Lower leg skin (tissue), 4 donors: ENCODE measurements at places on chromosomes 2 and 18. TPM values are rescaled to one million over a fixed set of nuclear protein-coding genes. Genes with fewer than 3 reads are reported as not detected.

- no peak for DNase-seq
Observed at GRCh38 chr2:41698678-41699422, 349.0 kb upstream of the PKDCC start.

DNA sequence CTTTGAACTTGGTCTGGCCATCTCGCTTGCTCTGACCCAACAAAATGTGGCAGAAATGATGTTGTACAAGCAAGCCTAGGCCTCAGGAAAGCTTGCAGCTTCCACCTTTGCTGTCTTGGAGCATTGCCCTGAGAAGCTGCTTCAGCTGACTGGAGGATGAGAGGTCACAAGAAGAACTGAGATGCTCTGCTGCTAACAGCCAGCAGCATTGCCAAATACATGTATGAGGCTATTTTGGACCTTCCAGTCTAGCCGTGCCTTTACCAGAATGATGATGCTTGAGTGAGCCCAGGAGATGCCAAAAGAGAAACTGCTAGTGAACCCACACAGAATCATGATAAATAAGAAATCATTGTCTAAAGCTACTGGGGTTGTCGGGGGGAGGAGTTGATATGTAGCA, 13.2 kb upstream of the ITGAV start:
- DNase-seq, result no peak

Gene ALLC
- total RNA-seq, result 0.23 TPM

DNA sequence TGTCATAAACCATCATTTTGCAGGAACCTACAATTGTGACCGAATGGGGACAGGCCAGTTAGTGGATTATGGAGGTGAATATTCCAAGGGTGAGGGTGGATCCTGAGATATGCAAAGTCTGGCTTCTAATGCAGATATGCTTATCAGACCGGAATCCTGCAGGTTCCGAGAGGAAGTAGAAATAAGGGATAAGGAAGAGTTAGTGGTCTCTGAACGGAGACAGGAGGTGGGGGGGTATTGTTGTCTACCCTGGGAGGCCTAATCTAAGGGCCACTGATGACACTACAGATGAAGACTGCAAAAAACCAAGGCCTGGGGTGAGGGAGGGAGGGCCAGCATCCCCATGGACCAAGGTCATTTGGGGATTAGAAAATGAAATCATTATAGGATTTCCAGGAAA, 67.7 kb upstream of the GATA6 start:
- DNase-seq, result no peak

- no peak for DNase-seq
Observed at GRCh38 chr2:207995887-207996286, 29.4 kb downstream of the PLEKHM3 start.

Gene MC5R
- total RNA-seq, result not detected

Gene ZNF385B
- total RNA-seq, result not detected

- no peak for DNase-seq
Observed at GRCh38 chr2:156042895-156043294, 289.6 kb downstream of the NR4A2 start.

Gene OTOS
- total RNA-seq, result not detected

- DNase-seq, result no peak
Observed at GRCh38 chr2:45898819-45899218, 247.3 kb downstream of the PRKCE start.

Gene LIMS3
- 0.81 TPM for total RNA-seq

- no peak for DNase-seq
Observed at GRCh38 chr2:101698014-101698843, 722 bp downstream of the MAP4K4 start.

DNA sequence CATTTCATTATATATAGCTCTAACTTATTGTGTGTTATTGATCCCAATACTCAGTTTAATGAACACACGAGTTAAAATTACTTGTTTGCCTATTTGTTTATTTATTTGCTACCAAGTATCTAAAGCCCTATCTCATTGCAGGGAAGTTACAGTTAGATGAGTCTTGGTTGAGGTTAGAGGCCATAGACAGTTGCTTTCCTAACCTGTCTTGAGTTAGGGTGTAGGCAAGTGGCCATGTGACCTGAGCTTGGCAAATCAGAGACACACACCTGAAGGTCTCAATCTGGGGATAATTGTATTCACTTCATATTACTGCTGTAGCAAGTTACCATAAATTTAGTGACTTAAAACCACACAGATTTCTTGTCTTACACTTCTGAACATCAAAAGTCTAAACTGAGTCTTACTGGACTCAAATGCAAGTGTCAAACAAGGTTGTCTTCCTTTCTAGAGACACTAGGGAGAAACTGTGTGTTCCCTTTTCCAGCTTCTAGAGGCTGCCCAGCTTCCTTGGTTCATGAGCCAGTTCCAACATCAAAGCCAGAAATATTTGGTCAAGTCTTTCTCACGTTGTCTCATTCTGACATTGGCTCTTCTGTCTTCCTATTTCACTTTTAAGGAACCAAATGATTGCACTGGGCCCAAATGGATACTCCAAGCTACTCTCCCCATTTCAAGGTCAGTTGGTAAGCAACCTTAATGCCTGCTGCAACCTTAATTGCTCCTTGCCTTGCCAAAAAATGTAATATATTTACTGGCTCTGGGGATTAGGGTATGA, 39.7 kb downstream of the COL3A1 start:
- DNase-seq, result no peak

Gene MRO
- total RNA-seq, result not detected

Gene OTX1
- 5.3 TPM for total RNA-seq

DNA sequence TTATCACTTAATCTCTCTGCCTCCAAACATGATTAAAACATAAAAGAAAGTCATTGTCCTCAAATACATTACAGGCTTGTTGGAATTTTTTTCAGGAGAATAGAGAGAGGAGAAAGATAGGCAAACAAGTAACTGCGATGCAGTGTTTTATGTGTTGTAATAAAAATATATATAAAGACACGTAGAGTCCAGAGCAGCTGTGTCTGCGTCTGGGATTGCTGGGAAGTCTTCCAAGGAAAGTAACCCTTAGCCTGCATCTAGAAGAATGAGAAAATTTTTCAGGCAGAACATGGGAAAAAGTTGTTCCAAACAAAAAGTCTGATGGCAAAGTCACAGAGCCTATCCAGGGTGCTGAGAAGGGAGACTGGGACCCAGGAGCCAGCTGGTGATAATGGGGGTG, 91.8 kb upstream of the ST6GAL2 start:
- no peak for DNase-seq

Gene CLASP1
- total RNA-seq, result 88.4 TPM

Gene TMEFF2
- total RNA-seq, result 0.46 TPM

- no peak for DNase-seq
Observed at GRCh38 chr2:206698811-206699210, 19.4 kb downstream of the DYTN start.

- DNase-seq, result no peak
Observed at GRCh38 chr18:58965291-58966004, 100.8 kb downstream of the ZNF532 start.

DNA sequence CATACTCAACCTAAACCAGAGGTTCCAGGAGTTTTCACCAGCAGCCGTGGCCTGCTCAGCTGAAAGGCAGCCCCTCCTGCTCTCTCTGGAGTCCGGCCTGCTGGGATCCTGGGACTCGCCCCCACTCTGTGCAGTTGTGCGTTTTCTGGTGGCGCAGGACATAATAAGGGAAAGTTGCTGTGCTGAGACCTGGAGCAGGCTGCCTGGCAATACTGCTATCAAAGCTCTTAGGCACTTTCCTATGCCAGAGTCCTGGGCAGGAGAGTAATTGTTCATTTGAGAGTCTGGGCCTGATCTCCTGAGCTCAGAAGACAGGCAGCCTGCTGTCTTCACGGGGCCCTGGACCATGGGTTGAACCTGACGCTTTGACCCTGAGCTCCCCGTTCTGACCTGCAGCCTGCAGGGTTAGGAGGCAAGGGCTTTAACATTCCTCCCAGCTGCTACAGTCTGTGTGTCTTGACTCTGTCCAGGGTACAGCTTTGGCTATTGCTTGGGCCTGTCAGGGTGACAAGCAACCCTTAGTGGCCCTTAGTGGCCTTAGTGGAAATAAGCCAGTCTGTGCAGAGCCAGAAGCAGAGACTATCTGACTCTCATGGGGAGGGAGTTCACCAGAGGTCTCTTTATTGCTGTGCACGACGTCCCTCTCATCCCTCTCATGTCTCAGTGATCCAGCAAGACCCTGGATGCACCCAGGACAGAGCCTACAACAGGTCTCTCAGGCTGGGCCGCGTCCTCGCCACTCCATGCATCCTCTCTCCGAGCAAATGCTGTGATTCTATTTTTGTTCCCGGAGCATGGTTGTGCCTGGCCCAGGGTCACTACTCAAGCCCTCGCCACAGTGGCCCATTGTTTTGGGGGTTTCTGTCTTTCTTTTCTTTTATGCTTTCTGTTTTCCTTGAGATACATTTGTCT, 60.6 kb downstream of the ACKR3 start:
- DNase-seq, result no peak

Gene ANKRD30B
- total RNA-seq, result not detected

GRCh38 chr18:79819968-79820351, 22.2 kb downstream of the KCNG2 start:
- no peak for DNase-seq

- no peak for DNase-seq
Observed at GRCh38 chr2:37630301-37630700, 41.1 kb downstream of the CDC42EP3 start.

Gene ABCG5
- not detected for total RNA-seq

GRCh38 chr2:62201307-62201706, 5.4 kb downstream of the B3GNT2 start:
- DNase-seq, result no peak

DNA sequence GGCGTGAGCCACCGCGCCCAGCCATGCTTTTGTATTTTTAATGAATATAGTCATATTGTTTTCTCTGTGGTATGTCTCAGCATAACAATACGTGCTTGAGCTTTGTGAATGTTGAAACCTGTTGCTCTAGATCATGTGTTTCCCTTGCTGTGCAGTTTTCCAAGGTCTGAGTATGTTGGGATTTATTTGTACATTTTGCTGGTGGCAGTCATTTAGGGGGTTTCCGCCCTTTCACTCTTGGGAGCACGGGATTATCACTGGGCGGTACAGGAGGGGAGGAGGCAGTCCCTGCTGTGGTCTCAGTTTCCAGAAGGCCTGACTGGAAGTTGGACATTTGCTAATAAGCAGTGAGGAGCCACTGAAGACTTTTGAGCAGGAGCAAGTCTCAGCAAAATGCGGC, 24.9 kb upstream of the CATIP start:
- no peak for DNase-seq

DNA sequence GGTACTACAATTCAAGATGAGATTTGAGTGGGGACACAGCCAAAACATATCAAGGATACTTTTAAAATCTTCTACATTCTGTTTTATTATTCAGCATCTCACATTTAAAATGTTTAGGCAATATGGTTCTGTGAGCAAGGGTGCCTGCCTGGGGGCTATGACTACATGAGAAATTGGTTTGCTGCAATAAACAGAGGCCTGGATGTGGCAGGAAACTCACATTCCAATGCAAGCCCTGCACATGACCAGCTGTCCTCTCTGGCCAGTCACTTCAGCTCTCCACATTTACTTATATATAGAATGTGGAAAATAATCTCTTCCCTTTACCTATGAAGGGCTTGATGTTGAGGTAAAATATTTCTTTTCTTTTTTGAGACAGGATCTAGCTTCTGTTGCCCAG, 193.4 kb downstream of the LRRTM1 start:
- no peak for DNase-seq

GRCh38 chr2:118814368-118814767, 33.1 kb downstream of the EN1 start:
- no peak for DNase-seq
